CD4-positive, alpha-beta memory T cell (primary cell): ENCODE measurements at places on chromosomes 13 and 19. TPM values are rescaled to one million over a fixed set of nuclear protein-coding genes. Genes with fewer than 3 reads are reported as not detected.

The TJP3 gene
- 23.4 TPM for polyA plus RNA-seq

The AP1M1 gene
- 127 TPM for polyA plus RNA-seq

The NFILZ gene
- not detected for polyA plus RNA-seq

The SUGP1 gene
- polyA plus RNA-seq: 34.4 TPM

The STARD13 gene
- not detected for polyA plus RNA-seq

DNA sequence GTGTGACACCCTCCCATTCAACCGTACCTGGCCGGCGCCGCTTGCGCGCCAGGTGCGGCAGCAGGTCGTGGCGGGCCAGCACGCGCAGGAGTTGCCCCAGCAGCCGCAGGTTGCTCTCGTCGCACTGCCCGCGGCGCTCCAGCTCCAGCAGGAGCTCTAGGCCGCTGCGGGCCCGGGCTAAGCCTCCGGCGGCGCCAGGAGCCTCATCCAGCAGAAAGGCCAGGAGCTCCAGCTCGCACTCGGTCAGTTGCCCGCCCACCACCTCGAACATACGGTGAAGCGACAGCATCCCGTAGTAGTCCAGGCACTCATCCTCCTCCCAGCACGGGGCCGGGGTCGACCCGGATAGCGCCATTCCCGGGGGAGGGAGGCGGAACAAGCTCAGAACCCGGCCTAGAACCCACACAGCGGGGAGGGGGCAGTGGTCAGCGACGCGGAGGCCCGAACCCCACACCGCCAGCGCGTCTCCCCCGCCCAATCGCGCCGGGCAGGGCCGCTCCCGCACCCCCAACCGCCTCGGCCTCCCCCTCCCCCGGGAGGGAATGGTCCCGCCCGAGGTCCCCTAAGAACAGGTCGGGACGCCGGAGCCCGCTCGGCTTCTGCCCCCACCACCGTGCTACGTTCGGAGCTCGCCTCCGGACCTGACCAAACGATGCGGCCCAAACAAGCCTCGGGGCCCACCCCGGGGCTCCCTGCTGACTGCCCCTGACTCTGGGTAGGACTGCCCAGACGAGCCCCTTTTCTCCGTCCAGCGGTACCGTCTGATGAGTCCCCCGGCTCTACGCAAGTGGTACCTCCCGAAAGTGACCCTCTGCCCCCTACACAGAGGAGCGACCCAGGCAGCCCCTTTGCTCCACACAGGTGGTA is 591 bp downstream of the DEDD2 start:
- H3K36me3 ChIP-seq: peaks cover 31% of the 10 kb centered on the region
- H3K27me3 ChIP-seq: no peaks in the 10 kb centered on the region
- H3K4me3 ChIP-seq: peak overlapping the region; percentile 96
- H3K4me1 ChIP-seq: peaks cover 74% of the 10 kb centered on the region

DNA sequence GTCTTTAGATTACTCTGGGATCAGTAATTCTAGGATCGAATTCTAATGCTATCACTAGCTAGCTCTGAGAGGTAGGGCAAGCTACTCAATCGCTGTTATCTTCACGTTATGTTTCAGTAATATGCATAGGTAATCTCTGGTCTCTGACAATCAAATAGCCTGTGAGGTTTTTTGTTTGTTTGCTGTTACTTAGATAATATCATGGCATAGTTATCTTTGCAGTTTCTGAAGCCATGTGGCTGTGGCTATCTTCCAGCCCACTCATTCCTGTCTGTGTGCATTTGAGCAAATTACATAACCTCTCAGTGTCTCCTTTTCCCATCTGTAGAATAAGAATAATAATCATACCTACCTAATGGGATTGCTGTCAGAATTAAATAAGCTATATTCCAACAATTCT is 330.2 kb downstream of the PCDH9 start:
- no peaks in the 10 kb centered on the region for H3K4me1 ChIP-seq
- no peak for DNase-seq
- no peak overlapping the region for H3K4me3 ChIP-seq

- H3K4me1 ChIP-seq: no peaks in the 10 kb centered on the region
- no peak overlapping the region for H3K4me3 ChIP-seq
- no peak for DNase-seq
- H3K36me3 ChIP-seq: no peaks in the 10 kb centered on the region
These were observed 732.8 kb upstream of the SLC10A2 start for GRCh38 chr13:103799028-103799427.

- H3K4me3 ChIP-seq: no peak overlapping the region
- H3K36me3 ChIP-seq: no peaks in the 10 kb centered on the region
- H3K4me1 ChIP-seq: no peaks in the 10 kb centered on the region
- no peak for DNase-seq
These were observed 1052.8 kb upstream of the SPRY2 start for GRCh38 chr13:81393721-81394120.

- DNase-seq: no peak
- H3K4me3 ChIP-seq: no peak overlapping the region
- H3K27me3 ChIP-seq: no peaks in the 10 kb centered on the region
- no peak overlapping the region for H3K27ac ChIP-seq
- H3K36me3 ChIP-seq: no peaks in the 10 kb centered on the region
These were observed 4.7 kb downstream of the LGALS7B start for GRCh38 chr19:38793671-38794070.

DNA sequence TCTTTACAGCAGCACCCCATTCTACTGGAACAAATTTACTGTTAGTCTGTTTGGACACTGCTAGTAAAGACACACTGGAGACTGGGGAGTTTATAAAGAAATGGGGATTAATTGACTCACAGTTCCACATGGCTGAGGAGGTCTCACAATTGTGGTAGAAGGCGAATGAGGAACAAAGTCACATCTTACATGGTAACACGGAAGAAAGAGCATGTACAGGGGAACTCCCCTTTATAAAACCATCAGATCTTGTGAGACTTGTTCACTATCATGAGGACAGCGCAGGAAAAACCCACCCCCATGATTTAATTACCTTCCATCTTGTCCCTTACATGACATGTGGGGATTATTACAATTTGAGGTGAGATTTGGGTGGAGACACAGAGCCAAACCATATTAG is 1204.2 kb downstream of the SLITRK1 start:
- H3K36me3 ChIP-seq: no peaks in the 10 kb centered on the region
- no peak overlapping the region for H3K27ac ChIP-seq
- H3K4me1 ChIP-seq: no peaks in the 10 kb centered on the region

GRCh38 chr19:17775245-17775927 is 19.6 kb upstream of the B3GNT3 start:
- no peaks in the 10 kb centered on the region for H3K4me1 ChIP-seq
- H3K36me3 ChIP-seq: peaks cover 33% of the 10 kb centered on the region
- DNase-seq: no peak
- no peaks in the 10 kb centered on the region for H3K27me3 ChIP-seq
- H3K27ac ChIP-seq: no peak overlapping the region

GRCh38 chr19:4399812-4400134 is 574 bp downstream of the SH3GL1 start:
- peaks cover 58% of the 10 kb centered on the region for H3K4me1 ChIP-seq
- peak overlapping the region; percentile 89 for H3K27ac ChIP-seq
- peak overlapping the region; percentile 59 for H3K4me3 ChIP-seq
- no peaks in the 10 kb centered on the region for H3K27me3 ChIP-seq
- DNase-seq: no peak
